Fibroblast of skin of right biceps (primary cell): ENCODE measurements at places on chromosomes 2 and 18.

GRCh38 chr2:224210286-224211180 lies 171.4 kb upstream of the SERPINE2 start:
- no peak for DNase-seq

DNA sequence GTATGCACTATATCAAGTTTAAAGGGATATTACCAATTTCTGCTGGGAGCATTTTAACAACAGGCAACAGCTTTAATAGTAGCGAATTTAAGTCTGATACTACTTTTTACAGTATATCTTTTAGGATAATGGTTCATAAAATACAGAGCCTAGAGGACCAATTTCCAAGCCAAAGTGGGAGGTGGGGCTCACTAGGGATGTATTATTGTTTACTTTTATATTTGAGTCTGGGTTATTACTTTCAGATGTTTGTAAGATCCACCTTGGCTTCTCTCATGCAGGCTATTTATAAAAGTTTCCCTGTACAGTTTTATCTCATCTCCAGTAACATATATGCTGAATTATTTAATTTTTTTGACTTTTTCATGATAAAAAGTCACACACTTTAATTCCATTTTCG lies 242.0 kb downstream of the CMPK2 start:
- DNase-seq = no peak

GRCh38 chr18:62991959-62992358 lies 276.6 kb downstream of the PHLPP1 start:
- no peak for DNase-seq

GRCh38 chr2:230827774-230828271 lies 36.9 kb upstream of the ITM2C start:
- DNase-seq = no peak

DNA sequence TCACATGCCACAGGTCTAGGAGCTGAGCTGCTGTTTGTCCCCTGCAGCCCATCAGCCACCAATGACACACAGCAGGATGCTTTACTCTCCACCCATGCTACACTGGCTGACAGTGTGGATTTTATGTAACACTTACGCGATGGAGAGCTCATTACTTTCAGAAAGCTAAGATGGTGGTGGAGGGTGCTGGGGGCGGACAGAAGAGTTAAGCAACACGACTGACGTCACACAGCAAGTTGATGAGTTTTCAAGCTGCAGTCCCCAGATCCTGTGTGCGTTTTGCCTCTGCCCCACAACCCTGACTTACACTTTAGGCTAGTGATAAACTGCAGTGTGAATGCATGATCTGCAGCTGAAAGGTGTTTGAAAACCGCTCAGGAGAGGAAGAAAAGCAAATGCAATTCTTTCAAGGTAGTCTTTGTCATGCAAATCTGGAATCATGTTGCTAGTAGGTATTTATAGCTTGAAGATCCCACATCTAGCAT lies 42.4 kb downstream of the MRPS5 start:
- DNase-seq = peak; percentile 4

- no peak for DNase-seq
Measured at GRCh38 chr18:41390309-41390708, 564.7 kb upstream of the PIK3C3 start.

GRCh38 chr2:71332435-71332796 lies 834 bp downstream of the ZNF638 start:
- DNase-seq = no peak

GRCh38 chr2:202104286-202104870 lies 31.3 kb downstream of the KIAA2012 start:
- DNase-seq = peak; percentile 62

DNA sequence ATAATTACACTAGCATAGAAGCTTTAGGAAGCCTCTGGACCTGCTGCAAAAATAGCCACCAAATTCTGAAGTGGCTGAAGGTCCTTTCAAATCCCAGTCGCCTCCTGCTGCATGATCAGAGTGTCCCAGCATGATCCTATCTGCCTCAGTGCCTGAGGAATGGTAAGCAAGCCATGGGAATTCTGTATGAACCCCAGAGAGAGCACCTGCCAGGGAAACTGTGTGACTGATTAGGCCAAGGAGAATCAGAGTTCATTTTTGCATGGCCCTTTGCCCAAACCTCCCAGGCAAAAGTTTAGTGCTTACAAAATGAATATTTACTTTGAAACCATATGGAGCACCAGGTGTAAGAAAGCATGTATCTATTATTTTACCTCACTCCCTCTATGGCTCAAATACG lies 221.4 kb downstream of the ARL4C start:
- no peak for DNase-seq

- no peak for DNase-seq
Measured at GRCh38 chr2:131127981-131128380, 22.8 kb downstream of the PLEKHB2 start.

DNA sequence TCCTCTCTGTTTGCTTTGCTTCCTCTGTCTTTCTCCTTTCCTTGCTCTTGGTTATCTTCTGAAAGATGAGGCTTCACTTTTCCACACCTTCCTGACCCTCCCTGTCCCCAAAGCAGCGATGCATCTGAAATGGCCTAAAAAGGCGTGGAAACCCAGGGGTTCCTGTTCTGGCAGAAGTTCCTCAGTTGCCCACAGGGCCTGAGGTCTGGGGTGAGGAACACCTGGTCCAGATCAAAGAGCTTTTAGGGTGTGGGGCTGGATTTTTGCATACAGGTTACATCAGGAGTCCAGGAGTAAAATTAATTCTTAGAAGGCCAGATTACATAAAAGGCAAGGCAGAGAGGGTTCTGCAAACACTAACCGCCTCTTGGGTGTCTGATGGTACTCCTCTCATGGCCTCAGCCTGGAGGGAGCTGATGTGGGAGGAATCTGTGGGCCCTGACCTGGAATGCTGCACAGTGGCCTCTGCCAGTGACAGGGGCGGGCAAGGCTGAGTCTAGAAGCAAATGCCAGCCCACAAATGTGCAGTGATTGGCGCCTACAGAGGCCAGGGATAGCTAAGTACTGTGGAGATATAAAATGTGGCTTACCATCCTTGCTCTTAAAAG lies 41.8 kb downstream of the INPP4A start:
- DNase-seq = no peak
